Fibroblast of the aortic adventitia (primary cell): ENCODE measurements at places on chromosomes 11 and 22. TPM values are rescaled to one million over a fixed set of nuclear protein-coding genes. Genes with fewer than 3 reads are reported as not detected.

Gene LINC01488
- not detected in 2 replicates for total RNA-seq

Gene FSHB
- total RNA-seq = not detected in 2 replicates

Gene NDUFS8
- total RNA-seq = 56.8 and 66.1 TPM in 2 replicates

Gene BIK
- total RNA-seq = not detected in 2 replicates

Gene TEF
- 14.8 and 17.4 TPM in 2 replicates for total RNA-seq
